Foreskin keratinocyte (primary cell): ENCODE measurements at places on chromosomes 7 and 10. TPM values are rescaled to one million over a fixed set of nuclear protein-coding genes. Genes with fewer than 3 reads are reported as not detected.

The ADRB1 gene
- 0.22 and 0.42 TPM in 2 replicates for polyA plus RNA-seq

The PLPP4 gene
- polyA plus RNA-seq: 0.18 and 0.34 TPM in 2 replicates

The SFR1 gene
- polyA plus RNA-seq: 12.0 and 13.3 TPM in 2 replicates

The PHYHIPL gene
- 0.02 TPM in 1 of 2 replicates, not detected in the other for polyA plus RNA-seq

The CFAP58 gene
- 0.25 and 0.48 TPM in 2 replicates for polyA plus RNA-seq

The HPSE2 gene
- polyA plus RNA-seq: not detected in 2 replicates

The VKORC1L1 gene
- polyA plus RNA-seq: 9.6 and 14.2 TPM in 2 replicates

The CHCHD2 gene
- polyA plus RNA-seq: 694 and 786 TPM in 2 replicates

The LHPP gene
- 21.0 and 23.3 TPM in 2 replicates for polyA plus RNA-seq

The ABLIM1 gene
- 3.8 and 4.8 TPM in 2 replicates for polyA plus RNA-seq

The METTL27 gene
- polyA plus RNA-seq: 14.3 and 24.7 TPM in 2 replicates

The AGR3 gene
- polyA plus RNA-seq: not detected in 2 replicates

The CPXM2 gene
- polyA plus RNA-seq: not detected in 2 replicates

The GPR15LG gene
- not detected in 2 replicates for polyA plus RNA-seq

The AZGP1 gene
- 0.33 and 0.59 TPM in 2 replicates for polyA plus RNA-seq

The ASB4 gene
- polyA plus RNA-seq: not detected in 2 replicates

The GFRA1 gene
- not detected in 2 replicates for polyA plus RNA-seq

The MGAM2 gene
- not detected in 2 replicates for polyA plus RNA-seq

The CRYGN gene
- not detected in 2 replicates for polyA plus RNA-seq

The HOXA5 gene
- 2.4 and 3.0 TPM in 2 replicates for polyA plus RNA-seq

The CADPS2 gene
- 0.16 and 0.29 TPM in 2 replicates for polyA plus RNA-seq

The ZNF783 gene
- polyA plus RNA-seq: 3.6 and 4.0 TPM in 2 replicates

The SLC26A5 gene
- not detected in 2 replicates for polyA plus RNA-seq

The UMAD1 gene
- 6.5 and 7.1 TPM in 2 replicates for polyA plus RNA-seq

The TCF7L2 gene
- polyA plus RNA-seq: 2.4 and 2.6 TPM in 2 replicates
